ENCODE measurements at places on chromosomes 2 and 18.

GRCh38 chr2:52097071-52097470 lies 1065.1 kb upstream of the NRXN1 start:
- no peak for DNase-seq

GRCh38 chr2:165016772-165017411 lies 61.6 kb upstream of the SLC38A11 start:
- no peak for DNase-seq

DNA sequence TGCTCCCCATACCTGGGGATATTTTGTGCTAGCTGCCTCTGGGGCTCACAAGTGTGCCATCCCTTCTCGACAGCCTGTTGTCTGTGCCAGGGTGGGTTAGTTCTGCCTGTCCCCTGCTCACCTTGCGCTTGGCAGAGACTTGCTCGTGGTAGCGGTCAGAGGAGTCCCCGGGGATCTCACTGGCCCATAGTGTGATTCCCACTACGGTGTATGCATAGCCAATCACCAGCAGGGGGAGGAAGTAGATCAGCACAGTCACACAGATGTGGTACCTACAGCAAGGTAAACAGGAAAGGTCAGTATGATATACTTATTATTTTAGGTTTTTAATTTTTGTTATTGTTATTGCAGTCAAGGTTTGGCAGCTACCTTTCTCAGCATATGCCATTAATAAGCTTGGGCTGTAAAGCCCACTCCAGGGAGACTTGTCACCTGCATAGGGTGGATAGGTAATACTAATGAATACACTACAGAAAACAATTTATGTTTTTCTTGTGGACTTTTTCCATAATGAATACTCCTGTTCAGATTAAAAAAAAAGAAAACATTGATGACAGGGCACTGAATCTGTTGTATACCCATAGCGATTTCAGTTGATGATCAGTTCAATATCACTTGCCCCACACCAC lies 95.2 kb downstream of the POLE4 start:
- DNase-seq = no peak

DNA sequence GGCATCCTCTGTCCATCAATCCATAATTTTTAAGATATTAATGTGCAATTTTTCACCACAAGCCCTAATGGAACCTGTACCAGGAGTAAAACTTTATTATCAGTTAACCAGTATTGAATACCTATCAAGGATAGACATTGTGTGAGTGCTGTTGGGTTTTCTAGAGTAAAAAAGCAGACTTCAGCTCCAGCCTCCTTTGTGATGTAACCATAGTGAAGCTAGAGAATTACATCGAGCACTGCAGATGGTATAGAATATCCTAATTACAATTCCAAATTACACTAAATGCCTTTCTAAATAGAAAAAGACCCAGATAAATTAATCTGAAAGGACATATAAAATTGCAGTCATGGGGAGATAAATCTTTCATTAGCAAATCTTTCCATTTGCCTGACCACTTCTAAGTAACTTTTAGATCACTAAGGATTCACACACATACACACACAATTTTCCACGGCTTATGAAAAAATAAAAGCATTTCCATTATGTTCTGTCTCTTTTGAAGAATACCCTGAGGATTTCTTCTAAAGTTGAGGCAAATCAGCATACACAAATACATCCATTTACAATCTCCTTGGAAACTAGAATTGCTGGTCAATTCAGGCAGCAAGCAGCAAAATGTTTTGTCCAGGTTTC lies 117.1 kb upstream of the TANK start:
- DNase-seq = no peak

GRCh38 chr2:239554766-239555570 lies 154.1 kb upstream of the HDAC4 start:
- DNase-seq = no peak

DNA sequence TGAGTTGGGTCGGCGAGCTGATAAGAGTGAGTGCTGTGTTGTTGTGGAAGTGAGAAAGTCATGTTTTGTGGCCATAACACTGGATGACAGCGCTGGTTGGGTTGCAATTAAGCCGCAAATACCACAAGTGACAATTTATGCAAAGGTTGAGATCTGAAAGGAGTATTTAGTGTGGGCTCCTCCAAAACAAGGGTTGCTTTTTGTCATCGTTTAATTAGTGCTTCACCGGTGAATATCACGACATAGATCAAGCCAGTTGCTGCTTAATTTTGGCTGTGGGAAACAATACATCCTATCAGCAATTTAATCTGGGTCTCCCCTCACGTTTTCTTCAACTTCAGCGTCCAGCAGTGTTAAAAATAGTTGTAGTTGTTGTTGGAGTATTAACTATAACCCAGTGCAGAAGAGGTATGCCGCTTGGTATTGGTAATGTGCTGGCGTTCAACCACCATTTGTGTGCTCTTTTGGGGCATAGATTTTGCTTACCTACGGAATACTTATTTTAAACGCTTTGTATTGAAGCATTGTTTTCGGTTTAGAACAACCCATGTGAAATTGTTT lies 662 bp downstream of the ACVR2A start:
- no peak for DNase-seq

- DNase-seq = no peak
Measured at GRCh38 chr2:22784566-22784965, 600.4 kb upstream of the KLHL29 start.

DNA sequence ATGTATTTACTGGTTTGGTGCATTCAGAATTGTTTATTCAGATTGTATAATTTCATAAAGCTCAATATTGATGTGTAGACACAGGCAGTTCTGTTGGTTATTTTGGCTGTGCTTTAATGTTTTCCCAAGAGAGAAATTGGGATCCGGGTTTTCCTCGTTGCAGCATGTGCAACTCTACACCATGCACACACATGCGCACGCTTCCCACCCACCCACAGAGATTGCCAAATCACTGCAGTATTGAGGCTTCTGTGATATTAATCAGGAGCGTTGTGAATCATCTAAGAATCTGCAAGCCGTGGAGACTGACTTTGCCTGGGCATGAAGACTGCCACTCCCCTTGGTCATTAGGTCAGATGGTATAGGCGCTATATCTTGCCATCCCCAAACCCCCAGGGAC lies 571.5 kb downstream of the SLC4A3 start:
- DNase-seq = no peak

DNA sequence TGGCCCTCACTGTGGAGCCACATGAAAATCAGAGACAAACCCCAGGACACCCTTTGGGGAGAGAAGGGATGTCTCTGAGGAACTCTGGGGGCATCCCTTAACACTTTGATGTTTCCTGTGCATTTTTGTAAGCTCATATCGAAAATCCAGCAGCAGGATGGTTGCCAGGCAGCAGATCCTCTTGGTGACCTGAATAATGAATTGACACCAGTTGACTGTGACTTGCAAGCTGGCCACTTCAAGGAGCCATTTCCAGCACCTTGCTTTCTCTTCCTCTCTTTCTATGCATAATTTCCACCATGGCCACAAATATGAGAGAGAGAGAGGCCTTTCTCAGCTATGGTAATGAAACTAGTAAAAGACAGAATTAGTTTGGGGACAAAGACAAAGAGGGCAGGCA lies 91.7 kb downstream of the NRP2 start:
- DNase-seq = no peak

GRCh38 chr2:25228848-25229278 lies 60.5 kb upstream of the POMC start:
- peak; percentile 62 for DNase-seq

DNA sequence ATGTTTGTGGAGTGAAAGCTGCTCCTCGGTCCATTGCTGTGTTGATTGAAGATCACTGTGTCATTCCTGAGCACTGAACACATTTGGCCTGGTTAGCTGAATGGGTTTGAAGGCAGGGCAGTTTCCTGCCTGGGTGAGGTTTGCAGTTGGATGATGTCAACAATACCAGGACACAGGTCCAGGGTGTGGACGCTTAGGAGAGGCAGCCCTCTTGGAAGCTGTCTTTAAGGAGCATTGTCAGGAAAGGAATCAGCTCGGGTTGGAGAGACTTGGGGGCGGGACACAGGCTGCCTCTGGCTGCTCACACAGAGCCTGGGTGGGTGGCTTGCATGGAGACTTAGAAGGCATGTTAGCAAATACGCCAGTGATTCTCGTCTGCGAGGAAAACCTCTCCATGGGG lies 237.7 kb downstream of the SEPTIN10 start:
- peak; percentile 33 for DNase-seq

DNA sequence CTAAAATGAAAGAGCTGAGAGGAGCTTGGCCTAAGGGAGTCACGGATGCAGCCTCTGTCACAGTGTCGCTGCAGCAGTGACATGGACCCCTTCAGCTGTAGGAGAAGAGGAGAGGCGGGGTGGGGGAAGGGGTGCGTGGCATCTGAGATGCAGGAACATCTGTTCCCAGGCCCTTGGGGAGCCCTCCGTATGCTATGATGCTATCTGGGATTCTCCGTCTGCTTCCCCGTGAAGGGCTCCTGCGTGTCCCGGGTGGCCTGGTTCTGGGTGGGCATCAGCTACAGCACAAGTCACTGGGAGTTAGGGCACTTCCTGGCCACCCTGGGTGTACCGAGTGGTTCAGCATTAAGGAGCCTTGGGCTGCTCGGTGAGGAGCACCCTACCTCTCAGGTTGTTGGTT lies 35.6 kb upstream of the B3GNT7 start:
- no peak for DNase-seq

DNA sequence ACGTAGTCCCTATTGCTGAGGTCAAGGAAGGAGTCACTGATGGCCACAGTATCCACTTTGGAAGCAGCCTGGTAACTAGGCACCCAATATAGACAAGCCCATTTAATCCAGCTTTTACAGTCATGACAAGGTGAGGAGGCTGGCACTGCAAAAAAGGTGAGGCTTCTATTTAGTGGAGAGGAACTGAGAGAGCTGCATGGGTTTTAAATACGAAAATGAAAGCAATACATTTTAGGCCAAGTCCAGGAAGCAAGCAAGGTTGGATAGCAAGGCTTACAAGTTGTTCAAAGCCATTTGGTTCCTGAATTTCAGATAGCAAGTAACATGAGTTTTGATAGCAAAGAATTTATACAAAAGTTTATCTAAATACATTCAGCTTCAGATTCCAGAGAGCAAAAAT lies 80.4 kb downstream of the SGPP2 start:
- DNase-seq = no peak

GRCh38 chr2:229728370-229728769 lies 14.0 kb upstream of the DNER start:
- DNase-seq = no peak

- no peak for DNase-seq
Measured at GRCh38 chr2:56630286-56630685, 446.5 kb downstream of the CCDC85A start.

DNA sequence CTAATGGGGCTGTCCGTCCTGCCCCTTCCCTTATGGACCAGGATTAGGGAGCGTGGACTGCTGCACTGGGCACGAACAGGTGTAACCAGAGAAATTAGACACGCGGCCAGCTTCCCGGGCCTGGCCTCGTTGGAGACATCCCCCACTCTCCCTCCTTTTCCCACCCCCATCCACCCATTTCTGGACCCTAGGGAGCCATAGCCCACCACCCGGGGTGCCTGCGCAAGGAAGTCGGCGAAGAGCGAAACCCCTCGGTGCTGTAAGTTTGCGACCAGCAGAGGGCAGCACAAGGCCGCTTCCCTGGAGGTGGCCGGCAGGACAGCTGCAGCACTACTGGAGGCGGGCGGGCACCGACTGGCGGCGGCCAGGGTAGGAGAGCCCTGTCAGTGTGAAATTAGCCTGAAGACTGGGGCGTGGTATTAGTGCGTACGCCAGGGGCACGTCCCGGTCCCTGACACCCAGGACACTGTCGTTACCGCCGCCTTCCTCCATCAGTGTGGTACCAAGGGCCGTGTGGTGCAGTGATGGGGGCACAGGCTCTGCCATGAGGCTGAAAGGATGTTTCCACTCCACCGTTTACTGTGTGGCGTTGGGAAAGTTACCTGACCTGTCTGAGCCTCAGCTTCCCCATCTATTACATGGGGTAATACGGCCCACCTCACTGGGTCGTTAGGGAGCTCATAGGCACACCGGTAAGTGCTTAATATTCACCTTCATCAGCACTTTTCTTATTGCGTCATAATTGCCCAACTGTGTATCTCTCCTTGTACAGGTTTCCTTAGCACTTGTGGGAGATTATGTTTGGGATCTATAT lies 36.0 kb upstream of the CD207 start:
- DNase-seq = peak; percentile 81

- DNase-seq = no peak
Measured at GRCh38 chr2:1816414-1816911, 72.1 kb upstream of the PXDN start.

GRCh38 chr2:58227171-58227917 lies 13.8 kb downstream of the FANCL start:
- no peak for DNase-seq

- DNase-seq = no peak
Measured at GRCh38 chr2:74739129-74739528, 85.1 kb downstream of the SEMA4F start.

DNA sequence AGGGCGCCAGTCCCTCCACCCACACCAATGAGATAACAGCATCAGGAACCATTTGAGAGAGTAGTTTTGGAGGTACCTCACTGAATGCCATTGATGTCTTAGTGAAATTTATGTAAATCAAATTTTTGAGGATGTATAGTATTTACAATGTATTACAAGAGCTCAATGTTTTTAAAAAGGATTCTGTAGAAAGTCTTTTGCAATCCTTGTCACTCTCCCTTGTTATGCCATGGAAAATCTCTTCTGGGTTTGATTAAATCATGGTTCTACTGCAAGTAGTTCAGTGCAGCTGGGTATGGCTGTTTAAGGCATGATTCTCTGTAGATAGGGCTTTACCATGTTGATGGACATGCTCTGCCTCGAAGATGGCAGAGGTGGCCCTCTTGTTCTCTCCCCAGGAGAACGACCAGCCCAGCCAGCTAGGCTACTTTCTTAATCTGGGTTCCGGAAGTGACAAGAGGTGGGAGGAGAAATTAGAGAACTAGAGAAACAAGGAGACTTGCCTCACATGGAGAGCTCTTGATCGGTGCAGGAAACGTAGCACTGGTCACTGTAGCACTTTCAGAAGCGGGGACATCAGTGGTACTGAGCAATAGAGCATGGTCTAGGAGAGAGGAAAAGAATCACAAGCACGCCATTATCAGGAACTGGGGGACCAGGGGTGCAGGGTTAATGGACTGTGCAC lies 202.7 kb downstream of the CLIP4 start:
- DNase-seq = no peak

DNA sequence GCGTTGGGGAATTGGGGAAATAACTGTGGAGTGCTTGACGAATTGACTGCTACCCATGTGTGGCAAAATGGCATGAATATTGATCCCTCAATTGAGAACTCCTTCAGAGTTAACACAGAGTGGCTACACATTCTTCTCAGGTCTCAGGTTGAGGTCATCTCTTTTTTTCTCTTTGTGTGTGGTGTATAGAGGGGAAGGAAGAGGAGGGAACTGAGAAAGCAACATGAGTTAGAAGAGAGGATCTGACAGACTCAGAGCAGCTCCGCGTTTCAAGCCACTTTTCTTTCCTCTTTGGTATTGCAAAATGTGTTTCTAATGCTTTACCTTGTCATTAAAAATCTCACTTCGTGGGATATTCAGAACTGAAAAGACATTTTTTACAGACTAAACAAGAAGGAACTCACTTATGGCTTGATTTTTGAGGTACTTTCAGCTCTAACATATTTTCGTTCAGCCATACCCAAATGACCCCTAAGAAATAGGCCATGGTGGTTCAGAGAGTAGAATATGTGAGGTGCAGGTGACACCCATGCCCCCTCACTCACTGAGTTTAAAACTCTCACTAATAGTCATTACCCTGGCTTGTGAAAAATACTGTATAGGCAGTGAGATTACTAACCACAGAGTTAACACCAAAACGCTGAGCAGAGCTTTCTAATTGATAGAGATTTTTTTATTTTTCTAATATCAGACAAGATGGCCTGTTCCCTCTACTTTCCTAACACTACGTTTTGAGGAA lies 22.5 kb downstream of the STAT4 start:
- DNase-seq = no peak

- DNase-seq = no peak
Measured at GRCh38 chr2:211722928-211723327, 815.7 kb downstream of the ERBB4 start.

GRCh38 chr18:25786758-25787157 lies 303.7 kb downstream of the SS18 start:
- DNase-seq = no peak

All from left lobe of liver (tissue), 2 donors.